ENCODE measurements at places on chromosomes 6 and 20. TPM values are rescaled to one million over a fixed set of nuclear protein-coding genes. Genes with fewer than 3 reads are reported as not detected.
A peak's percentile ranks its signal among the peaks of the same experiment; 100 is the strongest.

GRCh38 chr20:47544240-47544639, 42.6 kb downstream of the NCOA3 start:
- peak; percentile 38 for DNase-seq

- DNase-seq: no peak
These were observed 75.4 kb downstream of the ZNF133 start for GRCh38 chr20:18363708-18364107.

GRCh38 chr20:50487397-50487796, 22.8 kb upstream of the PTPN1 start:
- peak; percentile 41 for DNase-seq

The E2F1 gene
- total RNA-seq: 71.2 TPM

- no peak for DNase-seq
These were observed 704 bp upstream of the FAM210B start for GRCh38 chr20:56358070-56358469.

- no peak for DNase-seq
These were observed 38.7 kb downstream of the PRKN start for GRCh38 chr6:162688751-162689345.

- DNase-seq: peak; percentile 47
These were observed 17.6 kb upstream of the SNAI1 start for GRCh38 chr20:49964964-49965780.

The GPR6 gene
- total RNA-seq: not detected

DNA sequence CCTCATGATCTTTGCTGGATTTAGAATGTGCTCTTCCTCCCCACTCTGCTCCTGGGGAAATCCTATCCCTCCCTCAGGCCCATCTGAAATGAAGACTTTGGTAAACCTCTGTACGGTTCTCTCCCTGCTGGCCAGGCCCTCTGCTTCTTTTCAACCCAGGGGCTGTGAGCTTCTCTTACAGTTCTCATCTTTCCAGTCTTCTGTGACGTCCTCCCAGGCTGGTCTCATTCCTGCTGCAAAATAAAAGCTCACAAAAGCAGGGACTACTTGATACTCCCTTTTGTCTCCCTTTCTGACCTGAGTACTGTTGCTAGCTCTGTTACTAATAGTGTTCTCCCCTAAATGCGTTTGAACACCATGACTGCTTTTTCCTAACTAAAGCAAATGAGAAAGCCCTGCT, 46.3 kb downstream of the UNC5CL start:
- DNase-seq: no peak

- peak; percentile 21 for DNase-seq
These were observed 27.9 kb downstream of the FOXO3 start for GRCh38 chr6:108588586-108588985.

DNA sequence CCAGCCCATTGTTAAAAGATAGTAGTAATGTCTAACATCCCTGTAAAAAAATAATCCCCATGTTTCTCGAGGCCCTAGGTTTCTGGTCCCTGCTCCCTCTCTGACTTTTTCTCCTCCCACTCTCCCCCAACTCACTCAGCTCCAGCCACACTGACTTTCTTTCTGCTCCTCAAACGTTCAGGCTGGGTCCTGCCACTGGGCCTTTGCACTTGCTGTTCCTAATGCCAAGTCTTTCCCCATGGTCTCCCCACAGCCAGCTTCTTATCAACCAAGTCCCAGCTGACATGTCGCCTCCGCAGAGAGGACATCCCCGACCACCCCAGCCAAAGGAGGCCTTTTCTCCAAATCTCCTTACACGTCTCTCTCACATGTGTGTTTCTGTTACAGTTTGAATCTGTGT, 21.8 kb upstream of the PTGIS start:
- DNase-seq: no peak

DNA sequence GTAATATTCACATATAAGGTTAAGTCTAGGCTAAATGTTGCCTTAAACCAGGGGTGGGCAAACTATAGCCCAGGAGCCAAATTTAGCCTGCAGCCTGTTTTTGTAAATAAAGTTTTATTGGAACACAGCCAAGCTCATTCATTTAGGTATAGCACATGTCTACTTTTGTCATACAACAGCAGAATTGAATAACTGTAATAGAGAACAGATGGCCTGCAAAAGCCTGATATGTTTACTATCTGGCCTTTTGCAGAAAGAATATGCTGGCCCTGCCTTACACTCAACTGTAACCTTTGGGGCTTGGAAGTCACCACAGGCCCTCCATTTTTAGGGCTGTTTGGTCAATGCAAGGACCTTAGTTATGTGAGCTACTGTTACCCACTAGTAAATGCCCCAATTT, 17.7 kb upstream of the BCLAF1 start:
- DNase-seq: no peak

GRCh38 chr20:44411020-44411756, 55.7 kb downstream of the HNF4A start:
- DNase-seq: no peak

DNA sequence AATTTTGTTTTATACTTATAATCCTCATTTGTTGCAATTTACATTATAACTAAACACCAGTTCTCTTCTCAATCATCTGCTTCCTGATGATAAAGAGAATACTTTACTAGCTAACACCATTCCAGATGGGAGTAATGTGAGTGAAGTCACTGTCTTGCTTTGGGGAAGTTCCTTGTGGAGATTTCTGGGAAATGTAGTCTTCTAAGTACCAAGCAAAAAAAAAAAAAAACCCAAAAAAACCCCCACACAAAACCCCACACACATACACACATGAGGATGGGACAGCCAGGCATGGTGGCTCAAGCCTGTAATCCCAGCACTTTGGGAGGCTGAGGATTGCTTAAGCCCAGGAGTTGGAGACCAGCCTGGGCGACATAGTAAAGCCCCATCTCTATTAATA, 2.2 kb upstream of the SNPH start:
- no peak for DNase-seq
